Immature natural killer cell (primary cell): ENCODE measurements at places on chromosomes 1 and 21. TPM values are rescaled to one million over a fixed set of nuclear protein-coding genes. Genes with fewer than 3 reads are reported as not detected.

GRCh38 chr1:185016880-185017279 lies 28.5 kb upstream of the RNF2 start:
- no peak for DNase-seq

GRCh38 chr21:41378849-41379248 lies 17.0 kb downstream of the MX2 start:
- DNase-seq: no peak

DNA sequence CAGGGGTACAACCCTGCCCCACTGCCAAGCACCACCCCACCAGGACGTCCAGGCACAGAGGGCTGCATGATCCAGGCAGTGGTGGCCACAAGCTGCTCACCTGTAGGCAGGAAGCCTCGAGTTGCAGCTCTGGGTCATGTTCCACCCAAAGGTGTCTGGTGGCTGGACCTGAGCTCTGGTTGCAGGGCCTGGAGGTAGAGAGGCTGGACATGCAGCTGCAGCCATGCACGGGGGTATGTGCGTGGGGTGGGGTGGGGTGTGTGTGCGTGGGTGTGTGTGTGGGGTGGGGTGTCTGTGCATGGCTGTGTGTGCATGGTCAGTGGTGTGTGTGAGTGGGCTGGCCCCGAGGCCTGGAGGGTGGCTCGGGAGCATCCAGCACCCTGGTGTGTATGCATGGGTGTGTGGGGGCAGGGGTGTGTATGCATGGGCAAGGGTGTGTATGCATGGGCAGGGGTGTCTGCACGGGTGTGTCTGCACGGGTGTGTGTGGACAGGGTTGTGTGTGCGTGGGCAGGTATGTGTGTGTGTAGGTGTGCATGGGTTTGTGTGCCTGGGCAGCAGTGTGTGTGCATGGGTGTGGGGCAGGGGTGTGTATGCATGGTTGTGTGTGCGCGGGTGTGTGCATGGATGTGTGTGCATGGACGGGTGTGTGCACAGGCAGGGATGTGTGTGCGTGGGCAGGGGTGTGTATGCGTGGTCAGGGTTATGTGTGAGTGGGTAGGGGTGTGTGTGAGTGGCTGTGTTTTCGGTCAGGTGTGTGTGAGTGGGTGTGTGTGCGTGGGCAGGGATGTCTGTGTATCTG lies 15.6 kb downstream of the ARHGEF16 start:
- no peak for DNase-seq

DNA sequence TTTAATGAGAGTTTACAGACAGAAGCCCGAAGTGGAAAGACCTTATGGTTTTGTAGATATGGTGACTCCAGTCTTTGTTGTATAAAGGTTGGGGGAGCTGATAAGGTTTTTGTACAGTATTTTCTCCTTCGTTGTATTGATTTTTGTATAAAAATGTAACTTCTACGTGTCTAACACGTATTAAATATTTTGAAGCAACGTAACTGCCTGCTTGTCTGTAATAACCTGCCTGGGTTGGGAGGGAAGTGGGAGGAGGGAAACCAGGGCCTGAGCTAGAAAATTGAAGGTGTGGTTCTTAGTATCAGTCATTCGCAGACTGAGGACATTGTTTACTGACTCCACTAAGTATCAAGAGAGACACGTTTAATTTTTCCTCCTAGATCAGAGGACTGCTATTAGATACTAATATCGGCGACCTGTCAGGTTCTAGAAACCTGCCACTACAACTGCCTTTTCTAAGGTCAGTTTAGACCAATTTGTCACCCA lies 2.2 kb downstream of the IER5 start:
- DNase-seq: no peak

GRCh38 chr1:23643736-23644554 lies 47.7 kb upstream of the RPL11 start:
- DNase-seq: no peak

MROH7 gene
- polyA plus RNA-seq: not detected

GRCh38 chr1:230427094-230427876 lies 1.2 kb upstream of the PGBD5 start:
- no peak for DNase-seq

- DNase-seq: no peak
Measured at GRCh38 chr1:41500781-41501518, 16.5 kb upstream of the EDN2 start.
